MCF 10A (cell line): ENCODE measurements at places on chromosomes 1 and 21.

GRCh38 chr1:117412472-117412871 lies 45.2 kb downstream of the MAN1A2 start:
- no peak for DNase-seq

DNA sequence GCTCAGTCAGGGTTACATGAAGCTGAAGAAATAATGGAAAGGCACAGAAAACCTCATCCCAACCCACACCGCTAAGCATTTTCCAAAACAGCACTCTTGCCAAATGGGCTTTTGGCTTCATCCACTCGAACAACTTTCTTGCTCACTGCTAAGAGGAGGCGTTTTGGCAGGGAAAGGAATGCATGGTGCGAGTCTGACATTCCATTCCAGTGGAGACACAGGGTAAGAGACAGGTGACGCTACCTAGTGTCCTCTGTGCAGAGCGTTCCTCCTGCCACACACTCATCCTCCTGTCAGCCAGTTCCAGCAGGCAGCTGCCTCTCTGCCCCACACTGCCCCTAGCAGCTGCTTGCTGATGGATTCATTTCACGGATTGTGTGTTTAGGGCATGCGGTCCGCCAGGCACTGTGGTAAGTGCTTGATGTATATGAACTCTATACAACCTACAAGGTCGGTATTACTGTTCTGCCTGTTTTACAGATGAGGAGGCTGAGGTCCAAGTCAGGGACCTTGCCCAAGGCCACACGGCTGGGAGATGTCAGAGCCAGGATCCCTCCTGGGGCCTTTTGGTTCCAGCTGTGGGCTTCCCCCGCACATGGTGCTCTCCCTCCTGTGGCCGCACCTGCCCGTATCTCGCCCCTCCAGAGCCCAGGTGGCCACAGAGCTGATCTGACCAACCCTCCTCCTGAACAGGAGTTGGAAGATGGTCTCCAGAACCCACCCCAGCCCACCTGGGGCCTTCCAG lies 25.7 kb upstream of the BACE2 start:
- peak; percentile 47 for DNase-seq

GRCh38 chr1:209576392-209577197 lies 6.9 kb upstream of the CAMK1G start:
- peak; percentile 97 for DNase-seq

- no peak for DNase-seq
These were observed 239.7 kb upstream of the KCNK2 start for GRCh38 chr1:214842856-214843255.

GRCh38 chr1:151783796-151784195 lies 6.5 kb downstream of the TDRKH start:
- DNase-seq: no peak

GRCh38 chr21:34362136-34362444 lies 1.7 kb upstream of the KCNE2 start:
- no peak for DNase-seq

DNA sequence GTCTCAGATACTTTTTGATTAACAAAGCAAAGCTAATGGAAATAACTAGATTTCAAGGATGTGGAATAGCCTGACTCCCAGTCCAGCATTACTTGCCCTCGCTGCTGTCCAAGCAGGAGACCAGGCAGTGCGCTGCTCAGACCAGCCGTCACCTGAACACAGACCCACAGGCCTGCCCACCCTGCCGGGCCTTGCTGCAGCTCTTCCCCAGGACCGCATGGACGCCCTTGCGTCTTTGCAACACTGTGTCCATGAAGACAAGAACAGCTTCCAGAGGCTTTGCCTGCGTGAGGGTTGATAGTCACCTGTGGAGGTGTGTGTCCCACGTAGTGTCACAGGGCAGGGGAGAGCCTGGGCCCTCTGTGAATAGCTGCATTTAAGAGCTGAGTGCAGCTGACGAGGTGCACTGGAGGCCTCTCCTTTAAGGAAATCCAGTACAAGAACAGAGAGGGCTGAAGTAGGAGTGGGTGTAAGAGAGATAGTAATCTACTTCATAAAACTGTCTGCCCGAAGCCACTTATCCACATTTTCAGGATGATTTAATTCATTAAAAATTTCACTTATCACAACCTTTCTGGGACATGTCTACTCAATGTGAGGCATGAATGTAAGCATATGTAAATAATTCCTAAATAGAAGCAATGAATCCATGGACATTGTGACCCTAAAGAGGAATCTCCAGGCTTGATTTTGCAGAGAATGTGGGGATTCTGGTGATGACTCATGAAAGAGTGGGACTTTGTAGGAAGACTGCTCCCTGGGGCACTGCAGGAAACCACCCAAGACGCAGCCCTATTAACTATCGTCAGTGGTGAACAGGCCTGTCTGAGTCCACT lies 176.2 kb upstream of the RAB4A start:
- no peak for DNase-seq

DNA sequence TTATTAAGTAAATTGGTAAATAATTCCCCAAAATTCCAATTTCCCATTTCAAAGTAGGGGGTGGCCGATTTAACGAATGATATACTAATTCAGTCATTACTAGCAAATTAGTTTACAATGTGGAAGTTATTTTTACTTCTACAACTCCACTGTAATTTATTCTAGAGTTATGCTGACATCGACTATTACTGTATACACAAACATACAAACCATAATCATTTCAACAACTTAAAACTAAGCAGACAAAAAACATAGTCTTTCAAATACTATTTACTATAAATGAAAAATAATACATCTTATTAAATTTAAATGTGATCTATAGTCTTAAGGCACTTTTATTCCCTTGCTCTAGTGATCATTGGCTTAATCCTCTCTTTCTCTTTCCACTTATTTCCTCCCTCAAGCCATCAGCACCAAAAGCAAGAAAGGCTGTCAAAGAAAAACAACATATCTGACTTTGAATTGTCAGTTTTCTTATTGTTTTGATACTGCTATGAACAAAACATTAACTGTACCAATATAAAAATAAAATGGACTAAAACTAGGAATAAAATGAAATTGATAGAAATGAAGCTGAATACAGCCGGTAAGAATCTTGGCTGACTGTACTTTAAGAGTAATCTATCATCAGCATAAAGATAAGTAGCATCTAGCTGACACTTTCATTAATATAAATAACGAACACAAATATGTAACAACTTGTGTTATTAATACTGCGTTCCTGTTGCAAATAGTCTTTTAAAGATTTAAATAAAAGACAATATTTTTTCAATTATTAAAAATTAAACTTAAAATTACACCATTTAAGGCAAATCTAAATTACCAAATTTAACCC lies 4.1 kb downstream of the CDC42BPA start:
- DNase-seq: peak; percentile 26

DNA sequence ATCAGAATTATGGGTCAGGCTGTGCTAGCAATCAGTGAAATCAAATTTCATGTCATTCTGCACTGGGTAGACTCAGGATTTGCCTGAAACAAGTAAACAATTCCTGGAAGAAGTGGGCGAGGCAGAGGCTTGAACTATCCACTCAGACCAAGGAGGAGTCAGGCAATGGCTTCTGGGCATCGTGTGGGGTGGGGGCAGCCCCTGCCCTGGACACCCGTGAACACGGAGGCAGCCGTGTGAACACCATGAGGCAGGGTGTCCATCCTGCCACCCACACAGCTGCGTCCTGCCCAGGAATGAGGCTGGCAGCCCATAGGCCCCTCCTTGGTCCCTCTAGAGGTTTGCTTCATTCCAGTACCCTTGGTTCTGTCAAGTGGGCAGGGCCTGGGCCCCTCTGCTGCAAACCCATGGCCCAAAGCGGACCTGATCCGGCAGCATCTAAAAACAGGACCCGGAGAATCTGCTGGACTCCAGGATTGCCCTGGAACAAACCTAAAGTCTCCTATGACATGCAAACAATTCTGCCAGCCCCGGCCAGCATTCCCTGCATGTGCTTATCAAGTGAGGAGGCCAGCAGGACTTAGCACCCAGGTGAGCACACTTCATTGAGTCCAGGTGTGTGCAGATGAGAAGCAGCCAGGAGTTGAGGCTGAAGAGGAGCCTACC lies 69.5 kb downstream of the PDE9A start:
- DNase-seq: no peak

DNA sequence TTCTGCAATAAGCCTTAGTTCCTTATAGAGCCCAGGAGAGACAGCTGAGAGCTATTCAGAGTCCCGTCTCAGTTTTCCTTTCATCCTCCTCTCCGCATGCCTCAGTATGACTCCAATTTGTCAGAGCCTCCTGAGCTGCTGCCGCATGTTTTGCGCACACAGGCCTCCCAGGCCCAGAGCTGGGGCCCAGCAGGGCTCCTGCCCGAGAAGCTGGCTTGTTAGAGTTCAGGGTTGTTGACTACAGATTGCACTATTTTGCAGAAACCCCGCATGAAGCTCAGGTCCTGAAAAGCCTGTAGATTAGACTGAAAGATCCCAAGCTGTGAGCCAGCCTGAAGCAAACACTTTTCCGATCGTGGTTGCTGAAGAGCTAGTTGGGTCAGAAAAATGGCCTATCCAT lies 51.5 kb downstream of the IGSF5 start:
- no peak for DNase-seq

GRCh38 chr1:178627037-178627436 lies 98.0 kb upstream of the RALGPS2 start:
- DNase-seq: no peak

DNA sequence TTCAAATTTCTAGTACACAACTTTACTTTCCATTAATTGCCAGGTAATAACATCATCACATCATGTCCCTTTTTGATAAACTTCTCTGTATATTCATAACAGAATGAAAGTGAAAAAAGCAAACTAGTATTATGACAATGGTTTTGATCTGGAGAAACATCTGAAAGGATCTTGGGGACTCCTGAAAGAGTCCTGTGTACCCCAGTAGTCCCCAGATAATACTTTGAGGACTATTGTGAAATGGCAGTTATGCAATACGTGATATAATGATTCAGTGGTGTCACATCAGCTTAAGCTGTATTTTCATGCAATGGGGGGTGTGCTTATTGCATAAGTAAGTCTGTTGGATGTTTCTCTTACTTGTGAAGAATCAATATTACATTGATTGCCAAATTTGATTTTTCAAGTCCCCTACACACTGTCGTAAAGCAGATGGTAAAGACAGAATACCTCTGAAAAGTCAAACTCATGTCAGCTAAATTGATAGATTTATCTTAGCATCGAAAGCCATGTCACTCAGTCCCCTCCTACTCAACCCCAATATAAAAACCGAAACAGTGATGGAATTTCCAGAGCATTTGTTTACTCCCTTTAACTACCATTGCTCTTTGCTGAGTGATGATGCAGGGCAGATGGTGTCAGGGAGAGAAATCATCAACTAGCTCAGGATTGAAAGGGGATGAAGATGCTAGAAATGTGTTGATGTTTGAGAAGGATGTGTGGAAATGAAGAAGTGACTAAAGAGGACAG lies 146.7 kb upstream of the C1orf105 start:
- peak; percentile 43 for DNase-seq

DNA sequence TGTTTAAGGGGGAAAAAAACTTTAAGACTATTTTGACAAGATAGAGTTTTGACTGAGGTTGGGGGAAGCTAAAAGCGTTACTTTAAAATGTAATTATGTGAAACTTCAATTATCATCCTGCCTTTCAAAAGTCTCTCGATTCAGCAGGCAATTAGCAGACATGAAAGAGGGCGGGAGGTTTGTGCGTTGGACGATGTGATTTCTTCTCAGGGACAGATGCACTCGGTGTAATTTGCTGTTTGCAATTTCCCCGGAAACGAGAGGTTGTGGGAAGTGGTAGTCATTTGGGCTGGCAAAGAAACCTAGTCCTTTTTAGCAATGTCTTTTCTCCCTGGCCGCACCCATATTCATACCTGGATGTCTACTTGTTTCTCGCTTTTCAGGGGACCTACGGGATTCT lies 27.1 kb downstream of the KAZN start:
- DNase-seq: no peak

DNA sequence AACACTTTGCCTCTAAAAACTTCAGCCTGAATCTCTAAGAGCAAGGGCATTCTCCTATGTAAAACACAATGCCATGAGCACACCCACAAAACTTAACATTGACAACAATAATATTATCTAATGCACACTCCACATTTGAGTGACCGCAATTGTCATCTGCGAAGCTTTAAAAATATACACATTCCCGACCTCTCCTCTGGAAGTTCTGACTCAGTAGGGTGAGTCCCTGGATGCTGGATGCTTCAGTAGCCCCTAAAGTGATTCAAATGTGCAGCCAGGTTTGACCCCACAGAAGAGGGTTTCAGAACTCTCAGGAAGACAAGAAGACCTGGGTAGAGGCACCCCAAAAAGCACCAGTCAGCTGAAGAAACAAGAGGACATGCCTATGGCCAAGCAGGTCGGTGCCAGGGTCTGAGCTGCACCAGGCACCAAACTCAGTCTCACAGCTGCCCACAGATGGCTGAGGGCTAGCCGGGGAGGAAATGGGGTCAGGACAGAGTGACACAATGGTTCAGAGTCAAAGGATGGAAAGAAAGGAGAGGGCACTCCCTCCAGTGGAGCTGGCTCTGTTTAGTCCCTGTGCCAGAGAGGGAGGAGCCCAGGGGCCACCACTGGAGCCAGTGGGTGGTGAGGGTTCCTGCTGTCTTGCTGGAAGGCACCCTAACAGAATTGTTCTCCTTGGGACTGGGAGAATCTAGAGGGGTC lies 17.4 kb downstream of the PIK3C2B start:
- DNase-seq: no peak

- no peak for DNase-seq
These were observed 311.1 kb downstream of the PRDM2 start for GRCh38 chr1:14011132-14011531.

- peak; percentile 76 for DNase-seq
These were observed 67.8 kb downstream of the TOMM20 start for GRCh38 chr1:235060607-235061470.

GRCh38 chr1:232806186-232806510 lies 932 bp downstream of the MAP10 start:
- no peak for DNase-seq

GRCh38 chr1:156511644-156512043 lies 11.1 kb upstream of the MEF2D start:
- peak; percentile 97 for DNase-seq

DNA sequence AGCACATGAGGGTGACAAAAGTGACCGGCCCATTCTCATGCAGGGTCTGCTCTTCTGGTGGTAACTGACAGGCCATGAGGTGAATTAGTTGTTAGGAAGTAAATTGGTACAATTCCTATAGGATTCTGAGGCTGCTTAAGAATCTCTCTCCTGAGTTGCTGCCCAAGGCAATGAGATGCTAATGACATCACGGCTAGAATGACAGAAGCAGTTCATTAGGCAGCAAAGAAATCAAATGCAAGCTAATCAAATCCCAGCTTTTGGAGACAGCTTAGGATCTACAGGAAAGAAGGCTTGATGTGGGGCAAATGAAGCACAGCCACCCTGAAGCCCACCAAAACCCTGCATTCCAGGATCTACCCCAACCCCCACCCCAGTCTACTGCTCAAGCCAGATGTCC lies 265.2 kb downstream of the ASTN1 start:
- DNase-seq: no peak

DNA sequence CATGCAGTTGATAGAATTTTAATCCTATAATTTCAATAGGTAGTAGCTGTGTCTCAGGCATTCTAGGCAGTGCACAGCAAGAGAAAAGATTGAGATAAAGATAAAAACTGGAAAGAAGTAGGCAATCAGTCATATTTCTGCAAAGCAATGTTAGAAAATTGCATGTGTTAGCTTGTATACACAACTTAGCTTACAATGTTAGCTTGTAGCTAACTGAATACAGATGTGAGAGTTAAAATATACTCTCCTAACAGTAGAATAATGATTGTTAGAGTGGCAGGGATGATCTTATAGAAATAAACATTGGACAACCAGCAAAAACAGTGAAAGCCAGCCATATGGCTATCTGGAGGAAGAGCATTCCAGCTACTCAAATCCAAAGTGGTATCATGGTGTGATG lies 29.0 kb downstream of the PTPRC start:
- no peak for DNase-seq
